Epithelial cell of proximal tubule (primary cell): ENCODE measurements at places on chromosomes 6 and 20. TPM values are rescaled to one million over a fixed set of nuclear protein-coding genes. Genes with fewer than 3 reads are reported as not detected.

Gene ABHD16B
- total RNA-seq = not detected in 2 replicates

Gene KHDC1
- 2.3 and 5.0 TPM in 2 replicates for total RNA-seq

Gene TMEM14C
- total RNA-seq = 158 and 198 TPM in 2 replicates

Gene ACAT2
- 38.3 and 110 TPM in 2 replicates for total RNA-seq

Gene ELOVL4
- total RNA-seq = 2.1 and 2.6 TPM in 2 replicates

Gene ELOVL2
- 1.3 and 1.4 TPM in 2 replicates for total RNA-seq

Gene SAPCD1
- 0.94 and 4.4 TPM in 2 replicates for total RNA-seq

Gene CD93
- 0.06 and 0.07 TPM in 2 replicates for total RNA-seq

Gene IP6K3
- total RNA-seq = 0.40 and 0.65 TPM in 2 replicates

Gene SLC35D3
- total RNA-seq = not detected in 2 replicates

Gene NOX3
- 0.07 TPM in 1 of 2 replicates, not detected in the other for total RNA-seq

Gene RAET1L
- total RNA-seq = 1.5 and 3.1 TPM in 2 replicates

Gene SLC22A23
- total RNA-seq = 0.52 and 0.87 TPM in 2 replicates

Gene SLC22A16
- total RNA-seq = 0.14 TPM in 1 of 2 replicates, not detected in the other

Gene KCNQ5
- total RNA-seq = 1.4 and 1.7 TPM in 2 replicates

Gene DDAH2
- total RNA-seq = 61.1 and 87.2 TPM in 2 replicates

Gene SRSF12
- 5.4 and 6.2 TPM in 2 replicates for total RNA-seq

Gene BCAS4
- total RNA-seq = 15.7 and 24.0 TPM in 2 replicates

Gene MATN4
- total RNA-seq = not detected in 2 replicates

Gene TDRD6
- 0.06 TPM in 1 of 2 replicates, not detected in the other for total RNA-seq

Gene TSPO2
- total RNA-seq = not detected in 2 replicates

Gene SNAP91
- total RNA-seq = not detected in 2 replicates

Gene RIPOR2
- under 0.01 and 1.6 TPM in 2 replicates for total RNA-seq

Gene ANGPT4
- not detected in 2 replicates for total RNA-seq

Gene NR2E1
- not detected in 2 replicates for total RNA-seq

Gene ERVFRD-1
- not detected in 2 replicates for total RNA-seq

Gene AVP
- total RNA-seq = not detected in 2 replicates

Gene SAMD5
- total RNA-seq = 0.40 and 1.5 TPM in 2 replicates

Gene HLA-DRB5
- not detected in 2 replicates for total RNA-seq

Gene LSM2
- total RNA-seq = 112 and 157 TPM in 2 replicates

Gene TMC2
- not detected in 2 replicates for total RNA-seq

Gene ESR1
- total RNA-seq = not detected in 2 replicates

Gene DPPA5
- not detected in 2 replicates for total RNA-seq

Gene PSORS1C2
- not detected in 2 replicates for total RNA-seq

Gene XKR7
- under 0.01 and 0.17 TPM in 2 replicates for total RNA-seq

Gene CASS4
- total RNA-seq = under 0.01 and 0.14 TPM in 2 replicates

Gene RAD21L1
- total RNA-seq = 0.06 and 1.2 TPM in 2 replicates

Gene PI3
- total RNA-seq = not detected in 2 replicates

Gene CYP21A2
- not detected in 2 replicates for total RNA-seq

Gene CLVS2
- not detected in 2 replicates for total RNA-seq

Gene DUSP15
- not detected in 2 replicates for total RNA-seq

Gene WFDC12
- total RNA-seq = not detected in 2 replicates

Gene TREM1
- 2.0 TPM in 1 of 2 replicates, not detected in the other for total RNA-seq

Gene MEI4
- 0.06 TPM in 1 of 2 replicates, not detected in the other for total RNA-seq

Gene SYTL3
- total RNA-seq = 8.5 and 11.0 TPM in 2 replicates

Gene COX4I2
- total RNA-seq = not detected in 2 replicates

Gene EYS
- total RNA-seq = 0.06 and 0.07 TPM in 2 replicates
